ENCODE measurements at places on chromosomes 16 and 17. TPM values are rescaled to one million over a fixed set of nuclear protein-coding genes. Genes with fewer than 3 reads are reported as not detected.

CALB2 gene
- total RNA-seq, result not detected

- H3K4me1 ChIP-seq, result peaks cover 11% of the 10 kb centered on the region
- H3K27me3 ChIP-seq, result peaks cover 9% of the 10 kb centered on the region
- H3K4me3 ChIP-seq, result no peak overlapping the region
Measured at GRCh38 chr16:75550211-75550662, 5.8 kb downstream of the TMEM231 start.

DNA sequence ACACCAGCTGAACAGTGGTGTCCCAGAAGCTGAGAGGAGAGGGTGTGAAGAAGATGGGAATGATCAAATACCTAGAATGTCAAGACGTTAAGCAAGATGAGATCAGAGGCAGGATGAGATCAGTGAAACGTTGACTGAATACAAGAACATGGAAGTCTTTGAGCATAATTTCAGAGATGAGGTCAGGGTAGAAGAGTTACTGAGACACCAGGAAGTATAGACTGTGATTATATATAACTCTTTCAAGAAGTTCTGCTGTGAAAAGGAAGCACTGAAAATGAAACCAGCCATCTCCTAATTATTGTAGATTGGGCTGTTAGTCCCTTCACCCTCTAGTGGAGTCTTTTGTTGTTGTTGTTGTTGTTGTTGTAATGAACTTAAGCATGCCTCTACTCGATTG, 9.1 kb downstream of the SHCBP1 start:
- H3K27me3 ChIP-seq, result no peaks in the 10 kb centered on the region
- no peak for DNase-seq
- H3K4me3 ChIP-seq, result no peak overlapping the region
- no peak overlapping the region for H3K27ac ChIP-seq
- H3K4me1 ChIP-seq, result no peaks in the 10 kb centered on the region

FAM20A gene
- not detected for total RNA-seq

MRPL12 gene
- total RNA-seq, result 102 TPM

All from activated CD8-positive, alpha-beta T cell treated with anti-CD3 and anti-CD28 coated beads, Interleukin-2, amount 10 ng/mL, durations not matched to agents 7 days and 5 days (primary cell).